Endothelial cell (in vitro differentiated cells): ENCODE measurements at places on chromosomes 1 and 21.

GRCh38 chr1:29746076-29746665 is 509.8 kb downstream of the PTPRU start:
- no peak for DNase-seq

DNA sequence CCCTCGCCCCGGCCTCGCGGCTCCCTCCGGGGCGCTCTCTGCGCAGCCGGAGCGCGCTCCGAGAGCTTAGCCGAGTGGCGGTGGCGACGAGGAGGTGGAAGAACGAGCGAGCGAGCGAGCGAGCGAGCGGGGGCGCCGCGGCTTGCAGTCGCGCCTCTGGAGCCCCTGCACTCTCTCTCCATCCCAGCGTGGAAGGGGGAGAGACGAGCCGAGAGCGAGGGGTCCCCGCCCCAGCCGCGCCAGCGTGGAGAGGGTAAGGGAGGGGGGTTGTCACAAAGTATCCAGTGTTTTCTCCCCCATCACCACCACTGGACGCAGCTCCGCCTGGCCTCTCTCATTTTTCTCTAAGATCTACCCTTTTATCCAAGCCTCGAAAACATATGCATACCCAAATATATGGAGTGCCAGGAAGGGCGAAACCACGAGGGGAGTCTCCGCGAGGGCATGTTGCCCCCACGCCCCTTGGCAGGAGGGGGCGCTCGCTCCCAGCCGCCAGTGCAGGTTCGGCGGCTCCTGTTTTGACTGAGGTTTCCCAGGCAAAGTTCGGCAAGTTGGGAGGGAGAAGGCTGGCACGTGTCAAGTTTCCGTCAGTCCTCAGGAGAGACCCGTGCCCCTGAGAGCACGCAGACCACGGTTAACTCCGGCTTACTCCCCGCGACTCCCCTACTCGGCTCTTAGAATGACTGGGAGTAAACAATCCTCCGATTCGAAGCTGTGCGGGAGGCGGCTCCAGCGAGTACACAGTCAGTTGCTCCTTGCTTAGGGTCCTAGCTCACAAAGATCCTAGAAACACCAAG is 569 bp upstream of the DAB1 start:
- DNase-seq, result peak; percentile 86

- no peak for DNase-seq
Measured at GRCh38 chr21:18403735-18404450, at the start of gene TMPRSS15. Gene TMPRSS15, minus strand, starts transcription at chr21:18403785. Its CDS starts 163 bp downstream, at chr21:18403622.

DNA sequence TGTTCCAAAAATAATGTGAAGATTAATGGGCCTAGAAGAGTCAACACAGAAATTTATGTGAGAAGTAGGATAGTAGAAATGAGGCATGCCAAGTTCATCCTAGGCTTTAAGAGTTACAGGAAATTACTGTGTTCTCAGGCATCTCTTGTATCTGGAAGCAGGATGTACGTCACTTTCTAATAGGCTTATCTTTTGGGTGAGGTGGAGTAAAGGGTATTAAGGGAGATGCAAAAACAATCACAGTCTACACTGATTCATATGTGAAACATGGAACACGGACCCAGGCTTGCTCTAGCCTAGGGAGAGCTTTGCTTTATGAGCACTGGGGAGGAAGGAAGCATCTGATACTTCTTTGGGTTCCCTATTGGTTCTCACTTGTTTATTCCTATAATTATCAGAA is 84.5 kb upstream of the RGS4 start:
- no peak for DNase-seq

- no peak for DNase-seq
Measured at GRCh38 chr1:12040457-12041051, 21.3 kb downstream of the MIIP start.

GRCh38 chr1:5481889-5482288 is 510.3 kb downstream of the NPHP4 start:
- DNase-seq, result peak; percentile 46

DNA sequence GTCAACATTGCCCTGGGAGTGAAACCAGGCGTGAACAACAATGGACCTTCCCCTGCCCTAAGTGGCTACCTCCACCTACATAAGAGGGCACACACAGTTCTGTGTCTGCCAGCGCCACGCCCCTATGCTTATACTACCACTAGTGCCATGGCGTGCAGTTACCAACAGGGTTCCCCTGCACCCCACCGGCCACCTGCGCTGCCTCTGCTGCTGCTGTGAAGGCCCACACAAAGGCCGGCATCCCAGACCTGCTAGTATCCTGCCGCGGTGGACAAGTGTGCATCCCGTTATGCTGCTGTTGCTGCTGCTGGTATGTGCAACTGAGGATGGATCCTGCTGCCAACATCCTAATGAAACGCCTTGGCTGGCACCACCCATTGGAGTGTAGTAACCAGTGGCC is 75.7 kb downstream of the INTS7 start:
- no peak for DNase-seq

DNA sequence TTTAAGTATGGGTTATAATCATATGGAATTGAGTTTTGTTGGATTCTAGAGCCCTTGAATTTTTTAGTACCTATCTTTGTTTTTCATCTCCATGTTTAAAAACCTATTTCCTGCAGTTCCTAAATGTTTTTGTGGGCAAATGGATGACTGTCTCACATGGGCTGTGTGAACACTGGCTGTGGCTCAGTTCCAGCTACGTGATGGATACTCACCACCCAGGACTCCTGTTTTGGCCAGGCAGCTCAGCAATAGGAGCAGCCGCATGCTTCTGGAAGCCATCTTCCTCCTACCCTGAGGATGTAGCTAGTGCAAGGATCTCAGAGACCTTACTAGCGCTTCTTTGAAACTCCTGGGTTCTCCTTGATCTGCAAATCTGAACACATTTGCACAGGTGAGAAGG is 2.8 kb downstream of the REG4 start:
- DNase-seq, result no peak

DNA sequence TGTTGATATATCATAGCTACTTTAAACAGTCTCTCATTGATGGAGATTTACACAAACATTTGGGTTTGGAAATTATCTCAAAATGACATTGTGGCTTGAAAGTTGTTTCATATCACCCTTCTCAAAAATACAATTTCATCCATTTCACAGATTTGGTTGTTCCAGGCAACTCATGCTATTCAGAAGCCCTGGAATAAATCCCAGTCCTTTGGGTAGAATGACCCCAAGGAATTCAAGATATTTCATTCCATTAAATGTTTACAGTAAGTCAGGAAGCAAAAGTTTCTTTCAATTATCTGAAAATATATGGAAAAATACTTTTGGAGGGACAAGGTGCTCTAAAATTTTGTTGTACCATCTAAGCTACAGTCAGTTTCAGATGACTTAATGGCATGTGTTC is 27.1 kb downstream of the MPZL1 start:
- no peak for DNase-seq

DNA sequence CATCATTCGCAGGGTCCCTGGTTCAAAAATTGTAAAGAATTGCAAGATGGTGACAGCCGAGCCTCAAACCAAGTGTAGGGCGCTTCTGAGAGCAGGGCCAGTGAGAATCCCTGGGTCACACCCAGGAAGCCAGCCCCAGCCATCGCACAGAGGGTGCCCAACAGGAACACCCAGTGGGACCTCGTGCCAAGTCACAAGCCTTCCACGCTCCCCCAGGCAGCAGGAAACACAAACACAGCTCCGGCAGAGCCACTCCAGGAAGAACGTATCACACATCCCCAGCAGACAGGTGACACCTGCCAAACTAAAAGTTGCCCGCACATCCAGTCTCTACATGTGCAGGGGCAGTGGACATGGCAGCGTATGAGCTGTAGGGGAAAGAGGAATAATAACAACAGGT is 20.2 kb downstream of the DHRS3 start:
- no peak for DNase-seq

DNA sequence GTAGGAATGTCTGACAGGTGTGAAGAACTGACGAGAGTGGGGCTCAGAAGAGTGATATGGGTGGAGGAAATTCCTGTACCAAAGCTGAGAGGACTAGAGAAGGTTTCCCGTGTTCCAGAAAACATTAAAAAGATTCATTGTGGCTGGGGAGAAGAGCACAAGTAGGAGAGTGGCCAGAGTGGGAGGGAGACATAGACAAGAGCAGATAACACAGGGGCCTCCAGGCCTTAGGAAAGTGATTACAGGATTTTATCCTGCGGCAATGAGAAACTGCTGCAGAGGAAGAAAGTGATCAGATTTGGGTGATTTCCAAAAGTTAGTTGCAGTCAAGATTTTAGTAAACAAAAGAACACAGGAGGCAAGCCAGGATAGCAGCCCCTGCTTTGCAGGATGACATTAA is 7.9 kb downstream of the C8B start:
- DNase-seq, result no peak

- no peak for DNase-seq
Measured at GRCh38 chr1:156559797-156560385, 12.5 kb downstream of the IQGAP3 start.

DNA sequence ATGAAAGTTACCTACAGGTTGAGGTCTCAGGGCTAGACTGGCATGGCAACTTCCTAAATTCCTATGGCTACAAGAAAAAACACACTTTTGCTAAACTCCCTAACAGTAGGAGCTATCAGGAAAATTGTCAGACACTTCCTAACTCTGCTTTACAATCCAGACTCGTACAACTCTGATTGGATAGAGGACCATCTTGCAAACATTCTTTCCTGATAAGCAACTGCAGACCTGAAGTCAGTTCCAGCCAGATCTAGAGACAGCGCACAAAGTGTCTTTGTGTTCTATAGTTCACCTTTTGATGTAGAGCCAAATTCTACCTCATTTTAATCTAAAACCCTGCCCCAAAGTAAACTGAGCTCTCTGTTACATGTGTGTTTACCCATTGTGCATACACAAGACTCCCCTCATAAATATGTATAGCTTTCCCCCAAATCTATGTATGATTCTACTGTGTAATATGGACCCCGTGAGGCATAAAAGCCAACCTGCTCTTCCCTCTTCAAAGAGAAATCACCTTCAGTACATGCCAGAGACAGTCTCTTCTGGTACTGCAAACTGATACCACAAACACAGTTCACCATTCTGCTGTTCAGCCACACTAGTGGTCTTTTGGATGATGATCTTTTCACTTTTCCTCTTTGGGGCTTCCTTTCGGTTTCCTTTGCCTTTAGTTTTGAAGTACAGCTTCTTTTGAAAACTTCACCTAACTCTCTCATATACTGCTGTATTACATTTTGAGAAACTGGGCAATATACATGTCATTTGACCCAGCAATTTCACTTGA is 21.7 kb downstream of the ZP4 start:
- no peak for DNase-seq

DNA sequence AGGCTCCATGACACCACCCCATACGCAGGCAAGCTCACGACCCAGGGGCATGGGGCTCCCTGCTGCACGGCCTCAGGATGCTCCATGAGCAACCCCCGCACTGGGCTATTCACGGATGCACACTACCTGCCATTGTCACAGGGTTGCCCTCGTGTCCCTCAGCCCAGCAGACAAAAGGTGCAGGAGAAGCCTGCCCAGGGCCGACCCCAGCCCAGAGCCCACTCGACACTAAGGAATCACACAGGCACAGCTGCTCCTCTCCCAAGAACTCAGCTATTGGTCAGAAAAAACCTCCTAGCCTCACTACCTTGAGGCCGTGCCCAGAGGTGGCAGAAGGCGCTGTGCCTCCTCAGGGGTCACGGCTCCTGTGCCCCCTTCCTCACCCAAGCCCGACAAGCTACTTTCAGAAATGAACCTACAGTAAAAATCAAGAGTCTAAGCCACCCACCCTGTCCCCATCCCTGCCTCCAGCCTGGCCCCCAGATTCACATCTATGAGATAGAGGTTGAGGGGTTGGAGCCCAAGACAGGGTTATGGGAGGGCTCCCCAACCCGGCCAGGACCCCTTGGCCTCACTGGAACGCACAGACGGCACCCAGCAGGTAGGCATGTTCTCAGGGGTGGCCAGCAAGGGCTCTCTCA is 6.4 kb upstream of the SPATC1L start:
- no peak for DNase-seq

DNA sequence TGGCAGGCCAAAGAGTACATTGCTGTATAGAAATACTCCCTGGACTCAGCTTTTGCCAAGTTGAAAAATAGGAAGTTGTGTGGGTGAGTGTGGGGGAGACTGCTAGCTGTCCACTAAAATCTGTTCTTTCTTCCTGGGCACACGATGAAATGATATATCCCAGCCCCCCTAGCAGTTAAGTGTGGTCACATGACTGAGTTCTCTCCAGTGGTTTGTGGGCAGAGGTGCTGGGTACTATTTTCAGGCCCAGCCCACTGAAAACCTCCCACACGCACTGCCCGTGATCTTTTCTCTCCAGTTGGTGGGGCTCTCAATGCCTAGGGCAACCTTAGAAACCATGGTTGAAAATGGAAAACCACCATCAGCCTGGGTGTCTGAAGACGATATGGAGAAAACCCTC is 119.7 kb upstream of the LMO4 start:
- DNase-seq, result no peak

DNA sequence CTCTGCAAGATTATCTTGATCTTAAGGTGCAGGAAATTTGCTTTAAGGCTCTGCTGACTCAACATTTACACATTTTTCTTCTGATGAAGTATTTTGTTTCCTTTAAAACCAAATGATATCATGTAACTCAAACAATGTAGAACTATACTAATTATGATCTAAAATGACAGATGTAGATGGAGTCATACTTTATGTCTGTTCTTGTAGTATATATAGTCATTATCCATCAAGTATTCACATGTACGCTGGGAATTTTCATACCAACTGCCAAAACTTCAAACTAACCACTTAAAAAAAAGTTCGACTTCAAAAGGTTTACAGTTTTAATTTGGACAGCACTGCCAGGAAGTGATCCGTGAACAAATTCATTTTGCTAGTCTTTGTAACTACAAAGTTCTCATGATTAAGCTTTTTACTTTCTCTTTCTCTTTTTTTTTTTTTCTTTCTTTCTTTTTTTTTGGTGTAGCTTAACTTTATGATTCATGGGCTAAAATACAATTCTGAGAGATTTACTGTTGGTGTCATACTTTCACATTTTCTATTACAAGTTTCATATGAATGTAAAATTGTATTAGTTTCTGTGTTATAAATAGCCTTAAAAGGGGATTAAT is 509.0 kb upstream of the CXADR start:
- DNase-seq, result no peak

DNA sequence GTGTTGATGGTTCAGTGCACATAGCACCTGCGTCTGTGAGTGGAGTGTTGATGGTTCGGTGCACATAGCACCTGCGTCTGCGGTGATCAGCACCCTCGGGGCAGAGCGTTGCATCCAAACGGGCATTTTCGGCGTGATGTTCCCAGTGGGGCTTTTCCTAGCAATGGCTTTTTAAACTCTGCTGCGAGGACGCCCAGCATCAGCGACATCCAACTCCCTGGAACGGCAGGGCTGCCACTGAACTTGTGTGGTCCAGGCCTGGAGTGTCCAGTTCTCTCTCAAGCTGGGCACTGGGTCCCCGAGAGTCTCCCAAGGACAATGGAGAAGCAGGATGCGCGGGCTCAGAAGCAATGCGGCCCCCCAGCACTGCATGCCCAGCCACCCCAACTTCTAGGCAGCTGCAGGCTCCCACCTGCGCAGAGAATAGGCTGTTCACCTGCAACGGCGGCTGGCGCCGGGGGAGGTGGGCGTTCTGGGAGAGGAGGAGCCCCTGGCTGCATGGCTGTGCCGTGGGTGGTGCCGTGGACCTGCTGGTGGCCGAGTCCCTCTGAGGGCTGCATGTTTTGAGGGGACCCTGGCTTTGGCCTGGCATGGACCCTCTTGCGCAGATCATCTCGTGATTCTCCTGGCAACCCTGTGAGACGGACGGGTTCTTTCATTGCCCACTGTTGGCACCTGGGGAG is 10.1 kb upstream of the C1orf174 start:
- no peak for DNase-seq
